NCI-H1417 treated with DMSO at 0.1 percent for 48 hours (cell line): ENCODE measurements at places on chromosomes 4 and X.

GRCh38 chr4:111154934-111155333, 532.1 kb upstream of the PITX2 start:
- DNase-seq: no peak

GRCh38 chr4:2762048-2762447, 5.9 kb upstream of the TNIP2 start:
- no peak for DNase-seq

- DNase-seq: no peak
These were observed 25.6 kb downstream of the ATP10D start for GRCh38 chr4:47510506-47511143.

- DNase-seq: no peak
These were observed 14.5 kb downstream of the WDFY3 start for GRCh38 chr4:84952004-84952403.

GRCh38 chr4:165834116-165834515, 38.9 kb upstream of the TLL1 start:
- DNase-seq: peak; percentile 42

- no peak for DNase-seq
These were observed 1977.9 kb upstream of the ADGRL3 start for GRCh38 chr4:59222221-59222620.

- no peak for DNase-seq
These were observed 41.5 kb downstream of the GPM6A start for GRCh38 chr4:175770555-175770954.

- DNase-seq: no peak
These were observed 47.7 kb upstream of the ADGRL3 start for GRCh38 chr4:61152433-61152832.
